ENCODE measurements at places on chromosomes 5 and 9.

DNA sequence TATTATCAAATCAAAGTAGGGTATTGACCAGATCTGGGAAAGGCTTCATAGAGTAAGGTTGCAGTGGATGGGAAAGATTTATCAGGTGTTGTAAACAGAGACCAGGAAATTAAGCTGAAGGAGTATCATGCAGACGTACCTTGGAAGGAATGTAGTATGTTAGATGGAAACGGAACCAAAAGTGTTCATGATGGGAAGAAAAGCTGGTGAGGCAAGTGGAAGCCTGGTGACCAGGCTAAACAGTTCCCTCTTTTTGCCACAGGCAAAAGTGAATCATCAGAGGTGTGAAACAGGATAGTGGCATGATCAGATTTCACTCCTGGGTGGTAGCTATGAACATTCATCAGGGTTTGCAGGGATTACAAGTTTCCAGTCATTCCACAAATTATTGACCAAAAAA lies 780.1 kb upstream of the DMAC1 start:
- no peak for DNase-seq

GRCh38 chr5:73485715-73486114 lies 12.5 kb upstream of the BTF3 start:
- DNase-seq = no peak

DNA sequence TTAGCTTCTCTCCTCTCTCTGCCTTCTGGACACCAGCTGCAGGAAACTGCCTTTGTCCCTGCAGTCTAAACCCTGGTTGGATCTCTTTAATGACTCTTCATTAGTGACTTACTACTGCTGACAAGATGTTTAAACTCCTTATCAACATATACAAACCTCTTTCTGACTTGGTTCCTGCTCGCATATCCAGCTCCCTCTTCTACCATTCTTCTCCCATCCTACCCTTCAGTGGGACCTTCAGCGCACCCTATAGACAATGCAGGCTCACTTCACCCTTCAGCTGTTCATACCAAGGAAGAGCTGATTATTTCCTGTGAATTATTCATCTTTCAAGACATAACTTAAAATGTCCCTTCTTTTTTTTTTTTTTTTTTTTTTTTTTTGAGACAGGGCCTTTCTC lies 436.5 kb downstream of the KIAA0825 start:
- no peak for DNase-seq

DNA sequence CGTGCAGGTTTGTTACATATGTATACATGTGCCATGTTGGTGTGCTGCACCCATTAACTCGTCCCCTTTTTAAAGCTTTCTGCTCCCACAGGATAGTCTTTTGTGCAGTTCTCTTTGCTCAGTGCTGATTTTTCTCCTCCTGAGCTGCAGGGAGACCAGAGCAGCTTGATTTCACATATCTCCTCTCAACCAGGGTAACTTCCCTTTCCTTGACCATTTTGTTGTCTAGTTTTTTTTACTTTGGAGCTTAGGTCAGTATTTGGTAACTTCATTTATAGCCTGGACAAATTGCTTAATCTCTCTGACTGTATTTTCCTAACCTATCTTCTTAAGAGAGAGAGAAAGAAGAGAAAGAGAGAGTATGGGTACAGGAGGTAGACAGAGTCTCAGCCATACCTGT lies 137.1 kb upstream of the ZNF366 start:
- no peak for DNase-seq

- DNase-seq = no peak
Measured at GRCh38 chr5:56278335-56278753, 45.2 kb upstream of the ANKRD55 start.

DNA sequence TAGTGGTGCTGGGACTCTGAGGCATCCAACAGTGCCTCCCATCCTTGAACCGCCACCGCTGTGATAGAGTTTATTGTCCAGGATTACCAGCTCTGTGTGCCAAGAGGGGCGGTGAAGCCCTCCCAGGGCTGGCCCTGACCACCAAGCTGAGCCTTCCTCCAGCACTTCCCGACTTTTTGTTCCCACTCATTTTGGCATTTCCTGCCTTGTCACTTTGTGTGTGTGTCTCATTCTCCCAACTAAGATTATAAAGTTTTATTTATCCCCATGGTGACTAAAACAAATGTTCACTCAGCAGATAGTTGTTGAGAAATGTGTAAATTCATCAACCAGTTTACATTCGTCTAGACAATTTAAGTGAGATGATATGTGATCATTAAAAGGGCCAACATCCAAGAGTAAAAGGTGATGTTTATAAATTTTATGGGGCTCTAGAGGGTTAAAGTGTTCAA lies 2.5 kb downstream of the F2R start:
- DNase-seq = no peak

DNA sequence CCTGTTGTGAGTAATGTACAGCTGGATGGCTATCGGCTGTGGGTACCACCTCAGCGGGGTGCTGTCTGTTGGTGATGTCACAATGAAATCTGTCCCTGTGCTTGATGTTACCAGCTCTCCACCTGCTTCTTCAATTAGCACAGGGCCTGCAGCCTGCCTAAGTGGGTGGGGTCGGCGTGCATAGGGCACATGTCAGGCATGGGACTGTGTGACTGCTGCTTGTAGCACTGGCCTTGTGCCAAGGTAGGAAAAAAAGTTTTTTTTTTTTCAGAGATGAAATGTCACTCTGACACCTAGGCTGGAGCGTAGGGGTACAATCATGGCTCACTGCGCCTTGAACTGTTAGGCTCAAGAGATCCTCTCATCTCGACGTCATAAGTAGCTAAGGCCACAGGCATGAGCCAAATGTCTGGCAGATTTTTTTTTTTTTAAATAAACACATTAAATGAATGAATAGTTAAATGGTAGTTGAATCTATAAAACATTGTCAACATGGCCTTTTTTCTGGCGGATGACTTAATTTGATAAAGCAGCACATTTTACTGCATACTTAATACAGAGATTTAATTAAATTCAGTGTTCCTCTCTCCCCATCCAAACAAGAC lies 222.5 kb downstream of the NXNL2 start:
- no peak for DNase-seq

DNA sequence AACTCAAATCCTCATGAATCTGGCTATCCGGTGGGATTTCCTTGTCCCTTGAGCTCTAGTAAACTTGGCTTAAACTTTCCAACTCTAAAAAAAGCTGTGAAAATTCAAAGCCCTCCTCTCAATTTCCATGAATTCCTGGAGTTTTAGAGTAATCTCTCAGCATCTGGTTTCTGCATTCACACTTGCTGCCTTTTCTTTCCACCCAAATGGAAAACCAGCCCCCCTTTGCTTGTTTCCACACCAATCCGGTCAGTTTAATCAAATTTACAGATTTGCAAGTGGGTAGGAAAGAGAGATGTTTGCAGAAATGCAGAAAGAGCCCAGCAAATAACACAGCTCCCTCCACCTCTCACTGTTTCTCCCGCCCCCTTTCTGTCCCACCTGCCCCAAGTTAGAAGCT lies 91.1 kb downstream of the ENC1 start:
- DNase-seq = no peak

- DNase-seq = no peak
Measured at GRCh38 chr9:89619424-89620138, 14.8 kb downstream of the GADD45G start.

- DNase-seq = no peak
Measured at GRCh38 chr9:87670572-87671264, 55.2 kb upstream of the CTSL start.

DNA sequence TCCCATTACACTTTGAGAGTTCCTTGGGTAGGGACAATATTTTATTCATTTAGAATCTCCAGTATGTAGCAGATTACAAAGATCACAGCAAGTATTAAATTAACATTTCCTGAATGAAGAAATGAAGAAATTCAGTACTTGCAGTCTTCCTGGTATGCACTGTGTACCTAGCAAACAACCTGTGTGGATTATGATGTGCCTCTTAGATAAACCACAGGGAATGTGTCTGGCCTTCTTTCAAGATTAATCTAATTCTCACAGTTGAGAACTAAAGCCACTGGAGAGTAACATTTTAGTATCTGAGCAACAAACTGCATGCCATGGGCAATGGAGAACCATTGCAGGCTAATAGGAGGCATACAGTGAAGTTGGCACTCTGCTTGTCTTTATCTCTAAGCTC lies 199.4 kb downstream of the AP3B1 start:
- no peak for DNase-seq

DNA sequence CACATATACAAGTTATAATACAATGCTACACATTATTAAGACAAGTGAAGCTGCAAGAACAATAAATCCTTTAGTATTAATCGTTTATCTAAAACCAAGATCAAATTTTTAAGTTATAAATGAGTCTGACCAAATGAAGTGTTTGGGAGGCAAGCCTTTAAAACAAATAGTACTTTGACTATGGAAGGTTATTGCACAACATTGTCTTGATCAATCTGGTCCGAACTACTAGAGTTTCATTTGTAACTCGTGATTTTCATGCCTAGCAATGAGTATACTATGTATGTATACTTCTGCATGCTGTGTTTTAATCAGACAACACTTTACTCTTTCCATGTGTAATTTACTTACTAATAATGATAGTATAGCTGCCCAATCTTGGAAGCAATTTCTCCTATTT lies 87.2 kb upstream of the GOLGA1 start:
- no peak for DNase-seq

- no peak for DNase-seq
Measured at GRCh38 chr9:109231593-109231992, 64.5 kb upstream of the FRRS1L start.

- no peak for DNase-seq
Measured at GRCh38 chr5:51988634-51989033, 605.4 kb downstream of the ISL1 start.

DNA sequence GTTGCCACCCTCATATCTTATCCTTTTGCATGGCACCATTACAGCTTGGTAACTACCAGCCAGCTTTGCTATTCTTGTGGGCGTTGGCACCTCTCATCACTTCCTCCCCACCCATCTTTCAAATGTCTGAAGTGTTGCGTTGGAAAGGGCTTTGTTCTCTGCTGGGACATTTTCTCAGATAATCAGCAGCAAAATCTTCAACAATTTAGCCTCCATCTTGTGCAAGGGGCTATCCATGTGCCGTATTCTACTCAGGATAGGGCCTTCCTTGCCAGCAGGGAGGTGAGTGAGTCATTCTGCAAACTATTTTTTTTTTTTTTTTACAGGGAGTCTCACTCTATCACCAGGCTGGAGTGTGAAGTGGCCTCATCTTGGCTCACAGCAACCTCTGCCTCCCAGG lies 62.1 kb upstream of the NUDT12 start:
- DNase-seq = no peak

DNA sequence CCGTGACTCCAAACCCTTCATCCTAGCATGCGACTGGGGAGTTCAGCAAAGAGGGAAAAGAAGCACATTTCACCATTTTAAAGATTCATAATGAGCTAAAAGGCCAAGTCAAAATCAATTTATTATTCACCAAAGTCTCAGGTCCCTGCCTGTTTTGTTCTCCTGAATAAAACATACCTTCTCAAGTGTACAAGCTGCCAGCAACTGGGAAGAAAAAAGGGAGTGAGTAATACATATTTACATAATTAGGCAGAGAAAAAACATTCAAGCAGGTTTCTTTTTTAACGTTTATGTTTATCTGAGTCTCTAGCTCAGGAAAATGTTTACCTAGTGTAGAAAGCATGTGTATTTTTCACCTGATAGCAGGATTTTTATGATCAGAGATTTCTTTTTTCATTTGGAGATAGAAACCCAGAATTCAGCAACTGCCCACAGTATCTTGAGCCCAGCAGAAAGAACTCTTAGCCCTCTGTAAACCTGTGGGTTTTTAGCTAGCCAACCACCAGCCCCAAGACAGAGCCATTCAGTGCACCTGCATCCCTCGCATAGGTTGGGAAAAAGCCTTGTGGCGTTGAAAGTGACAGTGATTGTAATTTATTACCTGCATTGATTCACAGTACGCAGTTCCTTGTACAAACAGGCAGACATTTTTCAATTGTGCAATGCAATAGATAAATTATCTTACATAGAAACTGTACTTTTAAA lies 117.9 kb upstream of the GRIA1 start:
- no peak for DNase-seq

- DNase-seq = no peak
Measured at GRCh38 chr5:137141779-137142178, 357.3 kb downstream of the SPOCK1 start.

GRCh38 chr5:1437226-1437829 lies 7.9 kb downstream of the SLC6A3 start:
- no peak for DNase-seq

DNA sequence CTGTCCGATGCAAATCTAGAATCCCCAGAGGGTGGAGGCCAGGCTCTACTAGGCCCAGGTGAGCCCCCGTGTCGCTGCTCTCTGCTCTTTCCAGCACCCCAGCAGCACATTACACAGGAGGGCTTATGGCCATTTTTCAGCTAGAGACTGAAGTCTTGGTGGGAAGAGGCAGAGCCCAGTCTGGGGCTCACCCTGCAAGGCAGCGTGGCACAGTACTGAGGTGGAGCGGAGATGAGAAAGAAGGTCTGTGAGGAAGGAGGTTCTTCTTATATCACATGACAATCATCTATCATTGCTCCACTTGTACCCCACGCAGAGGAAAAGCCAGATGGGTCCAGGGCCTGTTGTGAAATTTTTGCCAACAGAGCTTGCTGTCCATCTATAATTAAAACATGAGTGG lies 10.0 kb upstream of the KIF12 start:
- DNase-seq = no peak

DNA sequence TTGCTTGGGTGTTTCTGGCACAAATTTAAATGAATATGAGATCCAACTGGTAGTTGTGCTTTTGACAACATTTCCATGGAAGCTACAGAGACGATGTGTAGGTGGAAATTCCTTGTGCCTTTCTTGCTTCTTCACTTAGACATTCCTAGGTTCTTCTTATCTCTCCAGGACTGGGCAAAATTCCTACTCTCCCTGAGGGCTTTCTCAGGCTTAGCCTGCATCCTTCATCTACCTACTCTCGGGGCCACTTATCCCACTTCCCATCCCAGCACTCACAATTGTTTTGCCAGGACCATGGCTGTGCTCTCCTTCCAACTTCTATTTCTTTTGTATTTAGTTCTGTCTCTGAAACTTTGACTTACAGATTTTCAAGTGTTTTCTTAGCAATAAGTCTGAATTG lies 17.8 kb upstream of the SPINK1 start:
- DNase-seq = no peak

- no peak for DNase-seq
Measured at GRCh38 chr5:153816870-153817269, 221.8 kb downstream of the FAM114A2 start.

DNA sequence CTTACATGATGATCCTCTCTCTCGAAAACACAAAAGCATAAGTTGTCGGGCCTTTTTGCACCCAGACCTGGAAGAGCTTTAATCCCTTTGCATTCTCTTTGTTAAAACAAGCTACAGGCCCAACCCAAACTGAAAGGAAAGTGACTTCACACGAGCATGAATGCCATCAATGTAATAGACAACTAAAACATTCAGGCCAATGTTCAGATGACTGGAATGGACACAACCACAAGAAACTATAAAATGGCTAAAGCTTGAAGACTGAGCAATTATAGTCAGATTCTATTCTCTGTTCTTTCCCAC lies 45.5 kb downstream of the RFX3 start:
- no peak for DNase-seq

- no peak for DNase-seq
Measured at GRCh38 chr5:16809395-16810207, 126.5 kb downstream of the MYO10 start.

GRCh38 chr5:96220610-96221390 lies 212.2 kb downstream of the PCSK1 start:
- no peak for DNase-seq

All from HL-60 (cell line).